Tibial nerve (tissue), 4 donors: ENCODE measurements at places on chromosomes 11 and 22. TPM values are rescaled to one million over a fixed set of nuclear protein-coding genes. Genes with fewer than 3 reads are reported as not detected.

The MGAT3 gene
- total RNA-seq, result 26.2 TPM

DNA sequence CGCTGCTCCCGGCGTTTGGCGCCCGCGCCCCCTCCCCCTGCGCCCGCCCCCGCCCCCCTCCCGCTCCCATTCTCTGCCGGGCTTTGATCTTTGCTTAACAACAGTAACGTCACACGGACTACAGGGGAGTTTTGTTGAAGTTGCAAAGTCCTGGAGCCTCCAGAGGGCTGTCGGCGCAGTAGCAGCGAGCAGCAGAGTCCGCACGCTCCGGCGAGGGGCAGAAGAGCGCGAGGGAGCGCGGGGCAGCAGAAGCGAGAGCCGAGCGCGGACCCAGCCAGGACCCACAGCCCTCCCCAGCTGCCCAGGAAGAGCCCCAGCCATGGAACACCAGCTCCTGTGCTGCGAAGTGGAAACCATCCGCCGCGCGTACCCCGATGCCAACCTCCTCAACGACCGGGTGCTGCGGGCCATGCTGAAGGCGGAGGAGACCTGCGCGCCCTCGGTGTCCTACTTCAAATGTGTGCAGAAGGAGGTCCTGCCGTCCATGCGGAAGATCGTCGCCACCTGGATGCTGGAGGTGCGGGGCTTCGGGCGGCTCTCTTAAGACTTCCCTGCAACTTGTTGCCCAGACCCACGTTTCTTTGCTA, at the start of gene CCND1:
Gene CCND1 (plus strand): TSS at position 162 of the 587 bp plus-strand sequence. CDS start 158 bp downstream, at position 320.
- no peaks in the 10 kb centered on the region for H3K27me3 ChIP-seq
- H3K4me1 ChIP-seq, result peaks cover 61% of the 10 kb centered on the region
- peak within 1 kb of the TSS; percentile 73 for H3K4me3 ChIP-seq
- H3K27ac ChIP-seq, result peak within 1 kb of the TSS; percentile 79
- H3K36me3 ChIP-seq, result no peaks in the 10 kb centered on the region

- no peak overlapping the region for H3K4me3 ChIP-seq
- H3K36me3 ChIP-seq, result no peaks in the 10 kb centered on the region
- H3K4me1 ChIP-seq, result no peaks in the 10 kb centered on the region
Observed at GRCh38 chr11:43418197-43418596, 59.5 kb downstream of the TTC17 start.

DNA sequence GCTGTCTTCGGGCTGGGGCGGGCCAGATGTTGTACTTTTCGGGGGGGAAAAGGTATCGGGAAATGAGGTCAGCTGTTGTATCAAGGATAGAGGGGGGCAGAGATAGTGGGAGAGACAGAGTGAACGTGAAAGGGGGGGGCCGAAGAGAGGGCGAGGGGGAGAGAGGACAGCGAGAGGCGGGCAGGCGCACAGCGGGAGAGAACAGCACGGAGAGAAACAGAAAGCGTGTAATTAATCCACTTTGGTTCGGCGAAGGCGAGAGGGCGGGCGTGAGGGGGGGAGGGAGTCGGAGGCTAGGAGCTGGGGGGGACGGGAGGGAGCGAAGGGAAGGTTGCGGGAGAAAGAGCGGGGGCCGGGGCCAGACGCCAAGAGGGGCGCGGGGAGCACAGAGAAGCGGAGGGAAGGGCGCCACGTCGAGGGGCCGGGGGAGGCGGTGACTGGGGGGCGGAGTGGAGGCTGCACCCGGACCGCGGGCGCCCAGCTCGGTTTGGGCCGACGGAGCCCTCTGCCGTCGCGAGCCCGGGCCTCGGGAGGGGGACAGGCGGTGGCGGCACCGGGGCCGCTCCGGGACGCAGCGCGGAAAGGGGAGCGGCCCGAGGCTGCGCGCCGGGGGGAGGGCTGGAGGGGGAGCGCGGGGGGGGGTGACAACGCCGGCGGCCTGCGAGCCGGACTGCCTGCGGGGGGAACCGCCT, 612 bp downstream of the IGF2 start:
- H3K4me1 ChIP-seq, result peaks cover 7% of the 10 kb centered on the region
- no peaks in the 10 kb centered on the region for H3K36me3 ChIP-seq
- H3K4me3 ChIP-seq, result peak overlapping the region; percentile 16
- peak overlapping the region; percentile 68 for H3K27ac ChIP-seq

The KRTAP5-9 gene
- 0.59 TPM for total RNA-seq

DNA sequence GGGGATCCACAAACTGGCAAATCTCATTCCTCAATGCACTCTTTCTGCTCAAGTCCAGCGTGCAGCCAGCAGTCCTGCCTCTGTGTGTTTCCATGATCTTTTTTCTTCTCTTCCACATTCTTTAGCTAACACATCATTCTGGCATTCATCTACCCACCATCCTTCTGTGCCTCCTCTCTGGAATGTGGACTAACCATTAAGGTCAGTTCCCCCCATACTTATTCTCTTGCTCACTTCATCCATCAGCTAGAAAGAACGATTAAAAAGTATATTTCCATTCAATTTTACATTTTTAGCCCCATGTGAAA, 7.8 kb downstream of the KIRREL3 start:
- H3K4me3 ChIP-seq, result no peak overlapping the region
- no peaks in the 10 kb centered on the region for H3K27me3 ChIP-seq

GRCh38 chr11:88886796-88887195, 179.0 kb downstream of the GRM5 start:
- H3K4me1 ChIP-seq, result no peaks in the 10 kb centered on the region
- H3K27ac ChIP-seq, result no peak overlapping the region
- no peak overlapping the region for H3K4me3 ChIP-seq
- DNase-seq, result no peak
- H3K36me3 ChIP-seq, result no peaks in the 10 kb centered on the region

GRCh38 chr11:31214372-31214771, 155.2 kb downstream of the DCDC1 start:
- H3K27me3 ChIP-seq, result no peaks in the 10 kb centered on the region
- no peak overlapping the region for H3K27ac ChIP-seq
- no peaks in the 10 kb centered on the region for H3K36me3 ChIP-seq
- no peak overlapping the region for H3K4me3 ChIP-seq

The CALCA gene
- not detected for total RNA-seq

The CCDC73 gene
- total RNA-seq, result 0.60 TPM

DNA sequence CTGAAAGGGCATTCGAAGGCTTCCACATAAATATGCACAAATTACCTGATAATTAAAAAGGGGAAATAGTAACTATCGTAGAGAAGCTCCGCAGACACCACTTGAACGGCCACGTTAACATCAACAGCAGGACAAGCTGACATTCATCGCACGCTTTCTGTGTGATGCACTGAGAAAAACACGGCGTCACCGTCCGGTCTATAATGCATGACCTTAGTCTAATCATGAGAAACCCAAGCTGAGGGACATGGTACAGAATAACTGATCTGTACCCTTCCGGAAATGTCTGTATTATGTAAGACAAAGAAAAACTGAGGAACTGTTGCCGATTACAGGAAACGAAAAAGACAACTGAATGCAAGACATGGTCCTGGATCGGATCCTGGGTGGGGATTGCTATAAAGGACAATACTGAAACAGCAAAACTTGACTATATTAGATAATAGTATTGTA, 678 bp upstream of the RANGAP1 start:
- peak overlapping the region; percentile 60 for H3K4me3 ChIP-seq
- H3K4me1 ChIP-seq, result no peaks in the 10 kb centered on the region
- H3K36me3 ChIP-seq, result no peaks in the 10 kb centered on the region
- DNase-seq, result peak; percentile 16
- peak overlapping the region; percentile 93 for H3K27ac ChIP-seq

DNA sequence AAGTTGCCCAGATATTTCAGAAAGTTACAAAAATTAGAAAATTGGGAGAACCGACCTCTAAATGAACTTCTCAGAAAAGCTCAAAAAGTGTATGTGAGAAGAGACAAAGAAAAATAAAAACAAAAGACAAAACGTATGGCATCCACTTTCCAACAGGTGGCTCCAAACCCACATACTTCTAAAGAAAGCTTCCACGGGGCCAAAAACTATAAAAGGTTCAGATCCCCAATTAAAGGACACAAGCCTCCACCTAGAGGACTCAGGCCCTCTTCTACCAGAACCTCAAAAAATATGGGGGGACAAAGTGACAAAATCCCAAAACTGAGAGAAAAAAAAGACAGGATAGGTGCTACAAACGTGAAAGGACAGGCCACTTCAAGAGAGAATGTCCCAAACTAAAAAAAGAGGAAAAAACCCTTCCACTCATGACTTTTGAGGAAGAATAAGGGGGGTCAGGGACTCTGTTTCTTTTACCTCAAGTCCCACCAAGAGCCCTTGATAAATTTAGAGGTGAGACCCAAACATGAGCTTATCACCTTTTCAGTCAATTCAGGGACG, 8.8 kb downstream of the SCGB2A1 start:
- no peaks in the 10 kb centered on the region for H3K36me3 ChIP-seq
- H3K27ac ChIP-seq, result no peak overlapping the region

- no peaks in the 10 kb centered on the region for H3K4me1 ChIP-seq
- H3K4me3 ChIP-seq, result no peak overlapping the region
- DNase-seq, result no peak
- no peak overlapping the region for H3K27ac ChIP-seq
- H3K36me3 ChIP-seq, result no peaks in the 10 kb centered on the region
- no peaks in the 10 kb centered on the region for H3K27me3 ChIP-seq
Observed at GRCh38 chr11:90321018-90321417, 98.2 kb upstream of the CHORDC1 start.

The C11orf97 gene
- not detected for total RNA-seq

GRCh38 chr22:22210375-22210774, 34.2 kb upstream of the VPREB1 start:
- H3K4me3 ChIP-seq, result no peak overlapping the region
- H3K27me3 ChIP-seq, result peaks cover 7% of the 10 kb centered on the region
- no peak for DNase-seq
- H3K4me1 ChIP-seq, result no peaks in the 10 kb centered on the region
- H3K36me3 ChIP-seq, result no peaks in the 10 kb centered on the region

- no peaks in the 10 kb centered on the region for H3K36me3 ChIP-seq
- no peaks in the 10 kb centered on the region for H3K27me3 ChIP-seq
- no peak overlapping the region for H3K27ac ChIP-seq
- no peaks in the 10 kb centered on the region for H3K4me1 ChIP-seq
Observed at GRCh38 chr11:79212741-79213190, 228.1 kb downstream of the TENM4 start.

GRCh38 chr11:105693075-105693759, 83.3 kb downstream of the GRIA4 start:
- no peaks in the 10 kb centered on the region for H3K27me3 ChIP-seq
- no peak overlapping the region for H3K4me3 ChIP-seq
- H3K4me1 ChIP-seq, result no peaks in the 10 kb centered on the region
- DNase-seq, result no peak
- H3K36me3 ChIP-seq, result no peaks in the 10 kb centered on the region
- no peak overlapping the region for H3K27ac ChIP-seq

DNA sequence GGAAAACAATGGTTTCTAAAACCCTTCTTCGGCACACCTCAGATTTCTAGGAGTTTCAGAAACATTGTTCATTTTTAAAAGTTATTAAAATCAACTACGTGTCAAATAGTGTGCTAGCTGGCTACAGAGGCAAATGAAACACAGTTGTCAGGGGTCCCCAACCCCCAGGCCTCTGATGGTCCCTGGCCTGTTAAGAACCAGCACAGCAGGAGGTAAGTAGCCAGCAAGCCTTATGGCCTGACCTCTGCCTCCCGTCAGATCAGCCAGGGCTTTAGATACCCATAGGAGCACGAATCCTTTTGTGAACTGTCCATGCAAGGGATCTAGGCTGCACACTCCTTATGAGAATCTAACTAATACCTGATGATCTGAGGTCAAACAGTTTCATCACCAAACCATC, 648.2 kb downstream of the FAM181B start:
- no peak overlapping the region for H3K4me3 ChIP-seq
- no peak overlapping the region for H3K27ac ChIP-seq
- no peaks in the 10 kb centered on the region for H3K4me1 ChIP-seq
- no peaks in the 10 kb centered on the region for H3K27me3 ChIP-seq
- DNase-seq, result no peak

GRCh38 chr11:130831506-130831905, 84.8 kb downstream of the SNX19 start:
- H3K4me1 ChIP-seq, result no peaks in the 10 kb centered on the region
- no peak for DNase-seq
- no peaks in the 10 kb centered on the region for H3K27me3 ChIP-seq
- no peak overlapping the region for H3K27ac ChIP-seq
- no peaks in the 10 kb centered on the region for H3K36me3 ChIP-seq

- no peaks in the 10 kb centered on the region for H3K27me3 ChIP-seq
- H3K36me3 ChIP-seq, result no peaks in the 10 kb centered on the region
- H3K4me3 ChIP-seq, result no peak overlapping the region
- DNase-seq, result no peak
- peaks cover 11% of the 10 kb centered on the region for H3K4me1 ChIP-seq
Observed at GRCh38 chr22:44823396-44823795, 71.0 kb downstream of the ARHGAP8 start.

DNA sequence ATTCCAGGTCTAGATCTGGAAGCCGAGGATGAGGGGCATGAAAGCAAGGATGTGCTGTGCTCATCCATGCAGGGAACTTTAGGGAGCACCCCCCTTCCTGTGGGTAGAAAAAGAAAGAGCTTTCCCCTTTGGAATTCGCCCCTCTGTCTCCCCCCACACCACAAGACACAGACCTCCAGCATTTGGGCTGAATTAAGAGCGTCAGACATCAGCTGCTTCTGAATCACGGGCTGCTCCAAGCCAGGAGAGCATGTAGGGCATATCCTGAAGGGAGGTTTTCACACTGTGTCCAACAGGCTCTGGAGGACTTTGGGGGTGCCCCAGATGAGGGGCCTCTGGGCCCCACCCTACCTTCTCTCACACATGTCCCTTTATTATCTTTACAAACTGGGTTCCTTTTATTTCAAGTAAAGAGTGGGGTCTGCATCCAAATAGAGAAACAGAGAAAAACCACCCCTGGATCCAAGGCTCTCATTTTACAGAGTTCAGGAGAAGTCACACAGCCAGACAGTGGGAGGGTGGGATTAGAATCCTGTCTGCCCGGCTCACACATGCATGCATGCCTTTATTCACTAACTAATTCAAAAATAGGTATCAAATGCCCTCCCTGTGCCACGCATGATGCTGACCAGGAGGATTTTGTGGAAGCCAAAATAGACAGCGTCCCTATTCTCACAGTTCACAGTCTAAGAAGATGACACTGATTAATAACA, 52.8 kb downstream of the LRRC32 start:
- no peak overlapping the region for H3K4me3 ChIP-seq
- no peak overlapping the region for H3K27ac ChIP-seq
- no peaks in the 10 kb centered on the region for H3K36me3 ChIP-seq
- DNase-seq, result no peak

The MLC1 gene
- not detected for total RNA-seq

The AIFM3 gene
- 1.7 TPM for total RNA-seq

DNA sequence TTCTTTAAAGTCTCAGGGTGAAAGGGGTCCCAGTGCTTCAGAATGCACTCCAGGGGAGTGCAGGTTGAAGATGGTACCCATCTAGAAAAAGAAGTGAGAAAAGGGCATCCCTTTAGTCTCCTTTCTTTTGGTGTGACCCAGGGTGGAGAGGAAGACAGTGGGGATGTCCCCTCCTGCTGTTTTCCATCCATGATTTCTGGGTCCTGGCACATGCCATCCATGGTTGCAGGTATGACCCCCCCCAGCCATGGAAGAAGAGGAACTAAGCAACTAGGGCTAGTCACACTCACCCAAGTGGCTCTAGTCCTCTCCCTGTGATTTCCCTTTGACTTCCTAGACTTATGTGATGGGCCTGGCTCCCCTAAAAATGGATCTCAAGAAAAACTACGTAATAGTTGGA, 15.9 kb upstream of the EI24 start:
- H3K27me3 ChIP-seq, result no peaks in the 10 kb centered on the region
- no peaks in the 10 kb centered on the region for H3K4me1 ChIP-seq
- no peak for DNase-seq
- H3K27ac ChIP-seq, result no peak overlapping the region
- H3K4me3 ChIP-seq, result no peak overlapping the region
- no peaks in the 10 kb centered on the region for H3K36me3 ChIP-seq

The MUC5AC gene
- not detected for total RNA-seq
